ENCODE measurements at places on chromosomes 16 and 17.

- no peak for DNase-seq
Observed at GRCh38 chr16:81515281-81515680, 70.7 kb downstream of the CMIP start.

- no peak for DNase-seq
Observed at GRCh38 chr16:71216714-71217113, 13.8 kb downstream of the HYDIN start.

- no peak for DNase-seq
Observed at GRCh38 chr17:17182598-17183136, 23.5 kb downstream of the PLD6 start.

DNA sequence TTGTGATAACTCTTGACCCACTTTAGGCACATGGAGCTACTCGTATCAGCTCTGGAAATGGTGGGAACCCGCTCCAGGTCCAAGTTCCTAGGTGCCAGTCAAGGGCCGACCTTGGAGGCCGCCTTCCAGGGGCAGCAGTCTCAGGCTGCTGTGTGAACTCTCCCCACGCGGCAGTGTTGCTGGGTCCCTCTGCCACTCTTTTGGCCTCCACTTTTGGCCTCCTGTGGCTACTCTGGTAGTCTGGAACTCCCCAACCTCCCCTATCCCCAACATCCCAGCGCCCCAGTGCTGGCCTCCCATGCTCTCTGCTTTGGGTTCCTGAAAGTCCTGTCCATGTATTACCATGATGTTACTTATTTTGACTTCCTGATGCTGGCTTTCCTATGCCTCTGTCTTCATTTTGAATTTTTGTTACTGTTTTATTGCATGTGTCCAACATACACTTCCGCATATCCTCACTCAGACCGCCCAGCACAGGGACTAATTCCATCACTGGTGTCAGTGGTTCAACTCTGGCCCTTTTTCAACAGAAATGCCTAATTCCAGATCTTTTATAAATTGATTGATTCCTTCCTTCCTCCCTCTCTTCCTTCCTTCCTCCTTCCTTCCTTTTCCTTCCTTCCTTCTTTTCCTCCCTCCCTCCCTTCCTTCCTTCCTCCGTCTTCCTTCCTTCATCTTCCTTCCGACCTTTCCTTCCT is 44.1 kb downstream of the COX4I1 start:
- no peak for DNase-seq

- no peak for DNase-seq
Observed at GRCh38 chr17:51014129-51014528, 106.5 kb downstream of the SPAG9 start.

GRCh38 chr16:85124636-85125346 is 12.5 kb upstream of the CIBAR2 start:
- no peak for DNase-seq

DNA sequence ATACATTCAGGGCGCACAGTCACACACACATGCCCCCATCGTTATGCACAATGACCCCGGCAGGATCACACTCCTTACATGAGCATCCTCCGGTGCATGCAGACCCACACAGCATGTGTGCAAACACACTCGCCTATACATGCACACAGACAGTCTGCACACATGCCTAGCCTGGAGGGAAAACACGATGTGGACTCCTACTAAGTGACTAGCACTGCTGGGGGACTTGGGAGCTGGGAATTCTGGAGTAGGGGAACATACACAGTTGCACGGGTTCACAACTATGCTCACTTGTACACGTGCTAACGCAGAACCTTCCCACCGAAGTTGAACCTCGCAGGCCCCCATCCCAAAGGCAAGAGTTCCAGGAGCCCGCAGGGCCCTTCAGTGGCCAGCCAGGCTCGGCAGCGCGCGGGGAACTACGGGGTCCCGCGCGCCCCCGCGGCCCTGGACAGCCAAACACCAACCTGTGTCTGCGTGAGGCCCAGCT is 2.0 kb downstream of the DLX3 start:
- DNase-seq, result no peak

GRCh38 chr17:3529817-3530741 is 27.5 kb downstream of the TRPV3 start:
- no peak for DNase-seq

DNA sequence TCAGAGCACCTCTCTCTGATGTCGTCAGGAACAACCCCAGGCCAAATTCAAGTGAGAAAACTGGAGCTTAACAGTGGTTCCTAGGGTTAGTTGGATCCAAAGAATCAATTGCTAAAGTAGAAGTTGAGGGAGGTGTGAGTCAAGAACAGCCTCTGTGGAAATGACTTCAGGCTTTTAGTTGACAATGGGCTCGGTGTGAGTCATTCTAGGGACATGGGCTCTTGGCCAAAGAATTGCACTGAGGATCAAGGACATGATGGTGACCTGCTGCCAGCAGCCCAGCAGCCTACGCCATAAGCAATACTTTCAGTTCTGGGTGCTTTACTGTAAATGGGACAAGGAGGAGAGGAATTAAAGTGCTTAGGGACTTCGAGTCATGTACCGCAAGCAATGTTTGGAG is 32.1 kb upstream of the SMURF2 start:
- DNase-seq, result no peak
